Nucleus accumbens (tissue), 56 donors: ENCODE measurements at places on chromosomes 16 and 17.

DNA sequence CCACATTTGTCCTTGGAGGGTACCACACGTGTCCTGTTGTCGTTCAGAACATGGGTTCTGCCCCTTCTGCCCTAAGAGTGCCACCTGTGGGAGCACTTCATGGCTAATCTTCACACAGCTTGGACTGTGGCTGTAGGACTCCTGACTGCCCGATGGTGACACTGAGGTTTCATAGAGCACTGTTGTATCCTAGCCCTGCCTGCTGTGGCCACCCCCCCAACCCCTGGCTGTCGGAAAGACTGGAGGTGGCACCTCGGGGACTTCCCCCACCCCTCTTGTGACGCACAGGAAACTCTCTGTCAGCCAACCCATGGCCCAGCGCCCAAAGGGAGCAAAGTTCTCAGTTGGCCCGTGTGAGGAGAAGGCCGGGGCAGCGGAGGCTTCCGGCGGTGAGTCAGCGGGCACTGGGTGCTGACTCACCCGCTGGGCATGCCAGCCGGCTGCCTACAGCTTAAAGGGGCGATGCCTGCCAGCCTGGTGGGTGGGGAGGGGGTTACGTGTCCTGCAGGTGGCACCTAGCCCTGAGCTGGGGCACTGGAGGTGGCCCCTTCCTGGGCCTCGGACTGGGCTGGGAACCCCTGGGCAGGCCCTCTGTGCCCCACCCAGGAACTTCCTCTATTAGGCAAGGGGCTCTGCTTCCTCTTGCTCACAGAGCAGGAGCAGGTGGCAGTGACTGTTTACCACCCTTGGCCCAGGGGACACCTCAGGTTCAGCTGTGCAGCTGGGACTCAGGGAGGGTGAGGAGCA lies 3.4 kb downstream of the MAP2K3 start:
- peak; percentile 83 for DNase-seq

DNA sequence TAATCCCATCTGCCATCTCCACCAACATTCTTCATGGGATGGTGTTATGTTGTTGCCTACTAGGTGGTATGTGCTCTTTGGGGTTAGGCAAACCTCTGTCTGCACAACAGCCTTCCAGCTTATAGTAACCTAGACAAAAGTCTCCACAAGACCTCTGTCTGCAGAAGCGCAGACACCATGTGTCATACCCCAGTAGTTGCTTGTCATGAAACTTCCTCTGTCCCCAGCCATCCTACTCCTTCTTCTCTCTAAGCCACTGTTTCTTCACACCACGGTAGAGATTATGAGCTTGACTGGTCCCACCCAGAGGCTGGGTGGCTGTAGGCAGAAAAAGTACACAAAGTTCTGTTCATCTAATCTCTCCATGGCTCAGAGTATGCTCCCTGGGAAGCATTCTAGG lies 100.3 kb downstream of the MAF start:
- DNase-seq: no peak

- no peak for DNase-seq
Observed at GRCh38 chr17:29010129-29010528, 4.3 kb upstream of the SEZ6 start.

DNA sequence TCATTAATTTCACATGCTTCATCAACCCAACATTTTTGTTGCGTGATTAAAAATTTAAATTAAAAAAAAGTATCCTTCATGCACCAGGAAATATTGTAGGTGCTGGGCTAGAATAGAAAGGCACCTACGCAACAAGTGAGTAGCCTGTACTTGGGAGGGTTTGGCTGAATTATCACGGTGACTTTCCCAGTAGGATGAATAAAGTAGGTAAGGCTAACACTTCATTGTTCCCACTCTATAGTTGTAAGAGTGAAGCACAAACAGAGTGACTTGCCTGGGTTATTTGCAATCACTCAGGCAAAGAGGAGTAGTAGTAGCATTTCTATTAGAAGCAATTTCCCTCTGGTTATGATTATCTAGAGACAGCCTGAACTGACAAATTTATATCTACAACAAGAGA lies 62.5 kb downstream of the DNAH3 start:
- no peak for DNase-seq

- peak; percentile 46 for DNase-seq
Observed at GRCh38 chr16:57906382-57907316, 64.3 kb downstream of the CNGB1 start.

- no peak for DNase-seq
Observed at GRCh38 chr16:66843191-66843590, 1.0 kb upstream of the CA7 start.
